ENCODE measurements at places on chromosomes 11 and 22. TPM values are rescaled to one million over a fixed set of nuclear protein-coding genes. Genes with fewer than 3 reads are reported as not detected.

NPAS4 gene
- total RNA-seq = 0.27 TPM

CATSPER1 gene
- total RNA-seq = not detected

MMP8 gene
- total RNA-seq = not detected

STIP1 gene
- 211 TPM for total RNA-seq

OOSP2 gene
- total RNA-seq = not detected

SELENOM gene
- 2.2 TPM for total RNA-seq

ASPHD2 gene
- total RNA-seq = 8.8 TPM

DDIAS gene
- 14.7 TPM for total RNA-seq

MMP12 gene
- not detected for total RNA-seq

GRCh38 chr11:534396-535209 lies 773 bp downstream of the HRAS start:
- H3K4me1 ChIP-seq = peaks cover 21% of the 10 kb centered on the region
- peak overlapping the region; percentile 77 for H3K4me3 ChIP-seq
- peak overlapping the region; percentile 71 for H3K27ac ChIP-seq
- no peaks in the 10 kb centered on the region for H3K27me3 ChIP-seq
- peaks cover 10% of the 10 kb centered on the region for H3K36me3 ChIP-seq
- no peak for DNase-seq

- H3K4me1 ChIP-seq = peaks cover 20% of the 10 kb centered on the region
- H3K27ac ChIP-seq = no peak overlapping the region
- peaks cover 49% of the 10 kb centered on the region for H3K27me3 ChIP-seq
- peaks cover 6% of the 10 kb centered on the region for H3K36me3 ChIP-seq
- H3K4me3 ChIP-seq = no peak overlapping the region
- no peak for DNase-seq
Measured at GRCh38 chr11:69403556-69404215, 77.8 kb upstream of the LINC01488 start.

- no peak overlapping the region for H3K4me3 ChIP-seq
- no peak overlapping the region for H3K27ac ChIP-seq
- peaks cover 5% of the 10 kb centered on the region for H3K27me3 ChIP-seq
- H3K4me1 ChIP-seq = peaks cover 5% of the 10 kb centered on the region
Measured at GRCh38 chr11:94888204-94888603, 85.2 kb downstream of the CWC15 start.

DNA sequence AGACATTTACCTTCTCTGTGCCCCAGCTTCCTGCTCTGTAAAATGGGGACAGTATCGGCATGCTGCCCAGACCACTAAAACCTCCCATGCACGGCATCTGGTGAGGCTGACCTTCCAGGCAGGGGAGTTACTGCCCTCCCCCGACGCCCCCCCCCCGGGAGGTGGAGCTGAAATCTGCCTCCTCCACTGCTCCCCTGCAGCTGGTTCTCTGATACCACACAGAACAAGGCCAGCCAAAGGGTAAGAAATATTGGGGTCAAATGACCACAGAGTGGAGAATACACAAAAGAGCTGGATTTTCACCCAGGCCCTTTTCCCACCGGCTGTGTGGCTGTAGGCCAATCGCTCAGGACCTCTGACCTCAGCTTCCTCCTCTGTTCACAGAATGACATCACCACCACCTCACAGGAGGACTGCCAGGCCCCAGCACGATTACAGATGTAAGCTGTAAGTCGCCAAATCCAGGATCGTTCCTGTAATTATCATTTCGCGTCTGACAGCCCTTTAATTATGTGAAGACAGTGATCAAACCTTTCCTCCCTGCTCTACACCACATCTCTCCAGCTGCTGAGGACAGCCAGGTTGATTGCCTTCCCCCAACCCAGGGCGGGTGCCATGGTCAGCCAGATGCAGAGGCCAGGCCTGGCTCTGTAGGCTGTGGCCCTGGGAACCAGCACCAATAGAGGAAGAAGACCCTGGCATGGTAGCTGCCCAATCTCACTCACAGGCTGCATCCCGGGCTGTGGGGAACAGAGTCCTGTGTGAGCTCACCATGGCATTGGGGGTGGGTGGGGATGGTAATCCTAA lies 35.7 kb upstream of the KLHL35 start:
- H3K4me3 ChIP-seq = no peak overlapping the region
- H3K27ac ChIP-seq = no peak overlapping the region
- no peaks in the 10 kb centered on the region for H3K36me3 ChIP-seq
- no peaks in the 10 kb centered on the region for H3K4me1 ChIP-seq
- H3K27me3 ChIP-seq = no peaks in the 10 kb centered on the region
- DNase-seq = no peak

GRCh38 chr11:76623171-76623883 lies 47.2 kb downstream of the LRRC32 start:
- no peak for DNase-seq
- no peak overlapping the region for H3K27ac ChIP-seq
- no peak overlapping the region for H3K4me3 ChIP-seq
- peaks cover 8% of the 10 kb centered on the region for H3K36me3 ChIP-seq
- peaks cover 7% of the 10 kb centered on the region for H3K27me3 ChIP-seq

GRCh38 chr11:68092411-68092810 lies 28.8 kb downstream of the CHKA start:
- no peaks in the 10 kb centered on the region for H3K36me3 ChIP-seq
- no peak overlapping the region for H3K27ac ChIP-seq
- H3K4me3 ChIP-seq = no peak overlapping the region
- H3K27me3 ChIP-seq = no peaks in the 10 kb centered on the region
- peaks cover 5% of the 10 kb centered on the region for H3K4me1 ChIP-seq
- DNase-seq = no peak

- no peak overlapping the region for H3K4me3 ChIP-seq
- H3K27me3 ChIP-seq = peaks cover 16% of the 10 kb centered on the region
- no peak for DNase-seq
- peaks cover 1% of the 10 kb centered on the region for H3K36me3 ChIP-seq
- H3K27ac ChIP-seq = no peak overlapping the region
Measured at GRCh38 chr11:109973486-109973885, 119.7 kb upstream of the ZC3H12C start.

GRCh38 chr11:101255036-101255435 lies 125.4 kb upstream of the PGR start:
- no peaks in the 10 kb centered on the region for H3K4me1 ChIP-seq
- no peak overlapping the region for H3K27ac ChIP-seq
- no peaks in the 10 kb centered on the region for H3K27me3 ChIP-seq
- H3K4me3 ChIP-seq = no peak overlapping the region

DNA sequence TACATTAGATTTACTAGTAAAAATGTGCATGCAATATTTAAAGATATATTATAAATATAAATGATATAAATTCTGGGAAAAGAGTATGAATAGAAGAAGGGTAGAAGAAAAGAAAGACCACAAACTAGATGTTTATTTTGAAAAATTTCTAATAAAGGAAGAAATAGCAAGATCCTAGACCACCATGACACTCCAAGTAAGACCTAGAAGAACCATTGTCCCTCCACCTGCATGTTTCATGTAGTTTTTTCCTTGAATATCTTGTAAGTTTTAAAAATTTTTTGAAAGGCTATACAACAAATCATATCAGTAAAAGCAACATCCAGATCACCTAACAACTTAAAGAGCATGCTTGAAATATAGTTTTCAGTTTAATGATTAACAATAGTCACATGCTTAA lies 46.8 kb downstream of the ARHGAP32 start:
- H3K27ac ChIP-seq = no peak overlapping the region
- H3K36me3 ChIP-seq = no peaks in the 10 kb centered on the region
- DNase-seq = no peak
- no peak overlapping the region for H3K4me3 ChIP-seq

DNA sequence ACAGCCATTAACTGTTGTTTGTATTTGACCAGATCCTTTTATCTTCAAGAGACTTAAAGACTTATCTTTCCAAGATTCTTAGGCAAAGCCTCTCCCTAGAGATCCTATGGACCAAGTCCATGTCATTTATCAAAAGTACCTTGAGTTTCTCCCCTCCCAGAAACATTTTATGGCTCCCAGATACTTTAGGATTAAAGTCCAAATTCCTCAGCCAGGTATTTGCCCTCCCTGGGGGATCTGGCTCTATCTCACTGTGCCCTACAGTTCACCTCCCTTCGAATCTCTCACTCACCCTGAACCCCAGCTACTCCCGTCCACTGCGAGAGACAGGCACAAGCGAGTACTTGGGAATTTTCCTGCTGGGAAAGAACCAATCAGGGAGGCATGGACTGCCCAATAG lies 11.9 kb downstream of the MS4A8 start:
- DNase-seq = no peak
- H3K27me3 ChIP-seq = peaks cover 9% of the 10 kb centered on the region
- no peak overlapping the region for H3K4me3 ChIP-seq
- no peaks in the 10 kb centered on the region for H3K36me3 ChIP-seq

DNA sequence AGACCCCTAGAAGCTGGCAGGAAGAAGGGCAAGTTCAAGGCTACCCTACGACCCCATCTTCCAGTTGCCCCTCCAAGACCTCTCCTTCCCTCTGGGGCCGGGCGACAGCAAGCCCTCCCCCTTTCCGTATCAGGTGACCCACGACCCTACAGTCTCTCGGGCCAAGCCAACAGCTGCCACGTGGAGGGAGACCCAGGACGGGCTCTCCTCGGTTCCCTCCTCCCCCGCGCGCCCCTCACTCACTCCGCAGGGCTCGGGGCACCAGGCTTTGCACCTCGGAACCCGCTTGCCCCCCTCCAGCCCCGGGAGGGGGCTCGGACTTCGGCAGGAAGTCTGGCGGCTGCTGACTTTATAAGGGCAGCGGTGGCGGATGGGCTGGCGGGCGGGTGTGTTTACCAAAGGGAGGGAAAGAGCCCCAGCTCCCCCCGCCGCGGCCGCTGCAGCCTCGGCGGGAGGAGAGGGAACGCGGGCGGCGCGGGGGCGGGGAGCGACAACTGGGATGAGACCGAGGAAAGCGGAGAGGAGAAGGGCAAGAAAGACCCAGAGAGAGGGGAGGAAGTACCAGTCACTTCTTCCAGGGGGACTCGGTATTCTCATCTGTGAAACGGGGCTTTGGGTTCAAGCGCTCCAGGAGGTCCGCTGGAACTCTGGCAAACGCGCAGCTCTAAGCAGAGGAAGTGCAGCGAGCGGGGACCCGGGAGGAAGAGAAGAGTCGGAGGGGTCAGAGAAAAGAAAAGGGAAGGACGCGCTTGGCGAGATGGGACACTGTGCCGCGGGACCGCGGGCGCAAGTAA lies 767 bp downstream of the SLC43A1 start:
- peak overlapping the region; percentile 99 for H3K4me3 ChIP-seq
- H3K4me1 ChIP-seq = peaks cover 31% of the 10 kb centered on the region
- peak overlapping the region; percentile 94 for H3K27ac ChIP-seq
- H3K36me3 ChIP-seq = peaks cover 2% of the 10 kb centered on the region
- no peaks in the 10 kb centered on the region for H3K27me3 ChIP-seq
- DNase-seq = peak; percentile 66

- no peak overlapping the region for H3K4me3 ChIP-seq
- peaks cover 4% of the 10 kb centered on the region for H3K36me3 ChIP-seq
Measured at GRCh38 chr22:38907767-38908166, 35.8 kb upstream of the CBX6 start.

GRCh38 chr11:20156280-20156875 lies 3.9 kb downstream of the DBX1 start:
- peaks cover 62% of the 10 kb centered on the region for H3K27me3 ChIP-seq
- H3K4me1 ChIP-seq = peaks cover 15% of the 10 kb centered on the region
- peaks cover 7% of the 10 kb centered on the region for H3K36me3 ChIP-seq
- peak; percentile 36 for DNase-seq

DNA sequence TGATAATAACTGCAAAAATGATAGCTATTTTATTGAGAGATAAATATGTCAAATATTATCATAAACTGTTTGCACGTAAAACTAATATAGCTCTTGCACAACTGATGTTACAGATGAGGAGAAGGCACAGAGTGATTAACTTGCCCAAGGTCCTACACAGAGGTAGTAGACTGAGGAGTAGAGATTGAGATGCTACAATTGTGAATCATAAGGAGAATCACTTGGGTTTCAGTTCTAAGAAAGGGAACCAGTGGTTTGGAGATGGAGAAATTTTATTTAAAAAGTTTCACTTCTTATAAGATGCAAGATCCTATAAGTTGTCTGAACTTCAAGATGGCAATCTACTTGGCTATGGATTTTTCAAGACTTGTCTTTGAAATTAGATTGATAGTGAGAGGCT lies 224.8 kb upstream of the RAG2 start:
- H3K4me3 ChIP-seq = no peak overlapping the region
- no peaks in the 10 kb centered on the region for H3K4me1 ChIP-seq
- no peaks in the 10 kb centered on the region for H3K36me3 ChIP-seq
- H3K27ac ChIP-seq = no peak overlapping the region
- no peaks in the 10 kb centered on the region for H3K27me3 ChIP-seq
- DNase-seq = no peak

DNA sequence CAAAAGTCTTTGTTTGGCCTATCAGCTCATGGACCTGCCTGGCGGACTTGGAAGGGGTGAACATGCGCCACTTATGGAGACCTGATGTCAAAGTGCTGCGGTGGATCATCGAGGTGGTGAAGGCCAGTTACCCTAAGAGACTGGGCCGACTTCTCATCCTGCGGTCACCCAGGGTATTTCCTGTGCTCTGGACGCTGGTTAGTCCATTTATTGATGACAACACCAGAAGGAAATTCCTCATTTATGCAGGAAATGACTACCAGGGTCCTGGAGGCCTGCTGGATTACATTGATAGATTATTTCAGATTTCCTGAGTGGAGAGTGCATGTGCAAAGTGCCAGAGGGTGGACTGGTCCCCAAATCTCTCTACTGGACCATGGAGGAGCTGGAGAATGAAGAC lies 17.9 kb downstream of the ALKBH3 start:
- no peaks in the 10 kb centered on the region for H3K27me3 ChIP-seq
- DNase-seq = no peak
- no peak overlapping the region for H3K4me3 ChIP-seq
- H3K4me1 ChIP-seq = no peaks in the 10 kb centered on the region
- H3K36me3 ChIP-seq = peaks cover 46% of the 10 kb centered on the region

DNA sequence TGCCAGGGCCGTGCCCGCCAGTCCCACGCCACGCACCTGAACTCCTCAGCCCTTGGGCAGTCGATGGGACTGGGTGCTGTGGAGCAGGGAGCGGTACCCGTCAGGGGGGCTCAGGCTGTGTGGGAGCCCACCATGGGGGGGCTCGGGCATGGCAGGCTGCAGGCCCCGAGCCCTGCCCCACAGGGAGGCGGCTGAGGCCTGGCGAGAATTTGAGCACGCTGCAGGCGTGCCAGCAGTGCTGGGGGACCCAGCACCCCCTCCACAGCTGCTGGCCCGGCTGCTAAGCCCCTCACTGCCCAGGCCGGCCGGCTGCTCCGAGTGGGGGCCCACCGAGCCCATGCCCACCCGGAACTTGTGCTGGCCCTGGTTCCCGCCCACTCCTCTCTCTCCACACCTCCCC lies 56.8 kb downstream of the TMPRSS5 start:
- no peaks in the 10 kb centered on the region for H3K36me3 ChIP-seq
- no peaks in the 10 kb centered on the region for H3K4me1 ChIP-seq
- H3K27ac ChIP-seq = no peak overlapping the region

- H3K27ac ChIP-seq = no peak overlapping the region
- no peaks in the 10 kb centered on the region for H3K27me3 ChIP-seq
- no peaks in the 10 kb centered on the region for H3K4me1 ChIP-seq
- no peaks in the 10 kb centered on the region for H3K36me3 ChIP-seq
Measured at GRCh38 chr22:47996446-47996857, 1234.0 kb downstream of the TBC1D22A start.

GRCh38 chr11:83392556-83392955 lies 106.4 kb upstream of the CCDC90B start:
- H3K27ac ChIP-seq = no peak overlapping the region
- no peak for DNase-seq
- no peaks in the 10 kb centered on the region for H3K36me3 ChIP-seq
- H3K27me3 ChIP-seq = no peaks in the 10 kb centered on the region
- no peak overlapping the region for H3K4me3 ChIP-seq
